Activated T-cell treated with anti-CD3 and anti-CD28 coated beads, Interleukin-2, amount 50 U/mL, for 4 hours (primary cell): ENCODE measurements at places on chromosomes 11 and 22.

- DNase-seq = no peak
Measured at GRCh38 chr11:64989416-64989815, 7.4 kb downstream of the BATF2 start.

DNA sequence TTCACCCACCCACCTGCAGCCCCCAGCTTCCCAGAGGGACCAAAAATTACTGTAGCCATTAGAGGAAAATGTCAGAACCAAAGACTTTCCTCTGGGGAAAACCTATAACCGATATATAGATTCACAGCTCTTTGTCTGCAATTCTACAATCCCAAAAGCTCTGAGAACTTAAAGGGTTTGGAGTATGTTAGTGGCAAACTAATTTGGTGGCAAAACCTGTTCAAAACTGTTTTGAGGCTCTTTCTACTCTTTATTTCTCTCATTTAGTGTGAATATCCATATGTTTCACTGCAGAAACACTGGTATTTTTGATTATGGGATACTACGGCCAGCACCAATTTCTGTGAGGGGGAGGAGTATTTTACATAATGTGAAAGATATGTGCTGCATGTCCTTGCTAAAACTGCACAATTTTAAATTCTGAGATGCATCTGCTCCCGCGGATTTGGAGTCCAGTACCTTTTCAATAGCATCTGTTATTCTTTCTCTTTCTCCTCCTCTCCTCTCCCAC, 87.5 kb upstream of the MTNR1B start:
- DNase-seq = no peak

DNA sequence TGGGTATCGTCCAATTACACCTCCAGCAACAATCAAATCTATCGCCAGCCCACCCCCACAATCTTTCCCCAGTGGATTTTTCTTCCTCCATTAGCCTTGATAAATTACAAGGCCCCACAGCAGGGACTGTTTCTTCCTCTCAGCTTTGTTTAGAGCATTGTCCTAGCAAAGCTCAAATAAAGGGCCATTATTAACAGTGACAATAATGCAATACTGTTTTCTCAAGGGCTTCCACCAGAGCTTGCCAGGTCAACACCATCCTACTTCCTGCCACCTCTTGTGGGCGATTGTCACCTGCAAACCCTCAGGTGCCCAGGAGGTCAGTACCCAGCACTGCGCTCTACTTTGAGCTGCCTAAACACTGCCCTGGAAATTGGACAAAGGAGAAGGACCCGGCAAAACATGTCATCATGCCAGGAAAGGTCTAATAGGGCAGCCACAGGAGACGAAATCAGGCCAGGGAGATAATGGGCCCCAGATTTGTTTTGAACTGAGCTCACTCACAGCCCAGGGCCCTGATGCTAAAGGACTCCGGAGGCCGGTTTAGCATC, 95.2 kb downstream of the ABTB2 start:
- no peak for DNase-seq

GRCh38 chr11:94814272-94814976, 46.3 kb downstream of the AMOTL1 start:
- no peak for DNase-seq

DNA sequence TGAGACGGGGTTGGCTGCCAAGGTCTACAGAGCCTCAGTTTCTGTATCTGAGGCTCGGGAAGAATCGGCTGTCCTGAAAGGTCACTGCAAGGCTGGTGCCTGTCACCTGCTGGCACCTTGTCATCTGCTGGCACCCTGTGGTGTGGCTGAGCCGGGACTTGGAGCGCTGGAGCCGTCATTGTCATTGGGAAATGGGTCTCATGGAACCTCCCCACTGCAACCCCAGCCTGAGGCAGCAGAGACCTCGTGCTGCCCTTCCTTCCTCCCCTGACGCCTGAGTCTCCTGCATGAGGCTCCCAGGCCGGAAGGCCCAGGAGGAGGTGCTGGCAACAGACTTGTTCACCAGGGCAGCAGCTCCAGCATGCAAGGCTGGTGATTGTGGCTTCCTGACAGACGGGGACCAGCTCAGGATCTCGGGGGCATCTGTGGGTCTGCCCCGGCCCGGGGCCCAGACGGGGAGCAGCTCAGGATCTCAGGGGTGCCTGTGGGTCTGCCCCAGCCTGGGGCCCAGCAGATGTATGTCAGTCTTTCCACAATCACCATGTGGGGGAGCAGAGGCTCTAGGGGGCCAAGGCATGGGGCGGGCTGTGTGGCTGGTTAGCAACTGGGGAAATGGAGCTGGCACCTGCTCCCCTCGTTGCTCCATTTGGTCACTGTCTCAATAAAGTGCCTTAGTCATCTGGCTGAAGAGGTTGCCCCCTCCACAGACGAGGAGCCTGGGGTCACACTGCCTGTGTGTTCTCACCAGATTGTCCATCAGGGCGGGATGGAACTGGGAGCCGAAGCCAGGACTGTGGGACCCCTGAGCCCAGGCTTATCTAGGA, 668.7 kb downstream of the BRD1 start:
- no peak for DNase-seq

DNA sequence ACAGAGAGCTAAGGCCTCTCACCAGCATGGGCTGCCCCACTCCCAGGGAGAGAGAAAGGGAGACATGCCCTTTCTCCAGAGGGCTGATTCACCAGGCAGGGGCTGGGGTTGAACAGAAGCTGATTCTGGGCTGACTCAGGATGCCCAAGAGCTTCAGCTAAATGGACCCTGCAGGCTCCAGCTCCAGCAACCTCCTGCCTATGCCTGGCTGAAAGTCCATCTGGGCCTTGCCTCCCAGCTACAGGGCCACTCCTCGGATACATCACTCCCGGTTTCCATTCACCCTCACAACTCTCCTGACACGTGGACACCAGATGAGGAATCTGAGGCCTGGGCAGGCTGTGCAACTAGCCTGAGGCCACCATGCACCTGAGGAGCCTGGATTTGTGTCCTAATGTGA, 215.5 kb downstream of the BUD13 start:
- DNase-seq = no peak

GRCh38 chr11:95154514-95154913, 64.9 kb downstream of the ENDOD1 start:
- DNase-seq = peak; percentile 58

DNA sequence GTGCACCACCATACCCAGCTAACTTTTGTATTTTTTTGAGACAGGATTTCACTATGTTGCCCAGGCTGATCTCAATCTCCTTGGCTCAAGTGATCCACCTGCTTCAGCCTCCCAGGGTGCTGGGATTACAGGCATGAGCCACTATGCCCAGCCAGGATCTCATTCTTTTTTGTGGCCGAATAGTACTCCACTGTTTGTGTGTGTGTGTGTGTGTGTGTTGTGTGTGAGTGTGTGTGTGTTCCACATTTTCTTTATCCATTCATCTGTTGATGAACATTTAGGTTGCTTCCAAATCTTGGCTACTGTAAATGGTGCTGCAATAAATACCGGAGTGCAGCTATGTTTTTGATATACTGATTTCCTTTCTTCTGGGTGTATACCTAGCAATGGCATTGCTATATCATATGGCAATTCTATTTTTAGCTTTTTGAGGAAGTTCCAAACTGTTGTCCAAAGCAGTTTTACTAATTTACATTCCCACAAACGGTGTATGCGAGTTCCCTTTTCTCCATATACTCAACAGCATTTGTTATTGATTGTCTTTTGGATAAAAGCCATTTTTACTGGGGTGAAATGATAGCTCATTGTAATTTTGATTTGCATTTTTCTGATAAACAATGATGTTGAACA, 105.4 kb downstream of the TTC28 start:
- no peak for DNase-seq

DNA sequence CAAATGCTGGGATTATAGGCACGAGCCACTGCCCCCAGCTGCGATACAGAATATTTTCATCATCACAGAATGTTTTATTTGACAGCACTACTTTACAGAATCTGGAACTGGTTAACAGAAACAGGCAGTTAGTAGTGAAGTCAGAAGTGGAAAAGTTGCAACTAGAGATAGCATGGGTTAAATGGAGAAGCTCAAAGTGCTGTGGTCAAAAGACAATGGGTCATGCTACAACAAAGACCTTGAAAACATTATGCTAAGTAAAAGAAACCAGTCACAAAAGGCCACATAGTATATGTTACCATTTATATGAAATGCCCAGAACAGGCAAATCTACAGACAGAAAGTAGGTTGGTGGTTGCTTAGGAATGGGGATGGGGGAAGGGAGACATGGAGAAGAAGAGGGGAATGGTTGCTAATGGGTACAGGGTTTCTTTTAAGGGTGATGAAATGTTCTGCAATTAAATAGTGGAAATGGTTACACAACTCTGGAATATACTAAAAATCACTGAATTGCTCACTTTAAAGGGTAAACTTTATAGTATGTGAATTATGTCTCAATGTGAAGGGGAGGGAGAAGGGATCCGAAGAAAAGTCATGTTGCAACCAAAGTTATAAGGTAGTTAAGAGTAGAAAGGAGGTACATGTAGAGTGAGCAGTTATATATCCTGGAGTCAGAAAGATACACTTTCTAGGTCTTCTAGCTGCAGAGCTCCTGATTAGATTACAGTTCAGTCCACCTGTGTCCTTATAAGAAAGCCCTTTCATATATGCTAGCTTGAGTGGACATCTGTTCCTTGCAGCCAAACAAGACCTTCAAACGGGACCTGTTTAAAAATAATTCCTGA, 46.3 kb upstream of the RAPSN start:
- DNase-seq = no peak

GRCh38 chr11:122101625-122102291, 14.3 kb downstream of the BLID start:
- DNase-seq = no peak

GRCh38 chr22:47173535-47174021, 411.1 kb downstream of the TBC1D22A start:
- peak; percentile 2 for DNase-seq

- DNase-seq = no peak
Measured at GRCh38 chr22:33327348-33327860, 269.2 kb upstream of the SYN3 start.

DNA sequence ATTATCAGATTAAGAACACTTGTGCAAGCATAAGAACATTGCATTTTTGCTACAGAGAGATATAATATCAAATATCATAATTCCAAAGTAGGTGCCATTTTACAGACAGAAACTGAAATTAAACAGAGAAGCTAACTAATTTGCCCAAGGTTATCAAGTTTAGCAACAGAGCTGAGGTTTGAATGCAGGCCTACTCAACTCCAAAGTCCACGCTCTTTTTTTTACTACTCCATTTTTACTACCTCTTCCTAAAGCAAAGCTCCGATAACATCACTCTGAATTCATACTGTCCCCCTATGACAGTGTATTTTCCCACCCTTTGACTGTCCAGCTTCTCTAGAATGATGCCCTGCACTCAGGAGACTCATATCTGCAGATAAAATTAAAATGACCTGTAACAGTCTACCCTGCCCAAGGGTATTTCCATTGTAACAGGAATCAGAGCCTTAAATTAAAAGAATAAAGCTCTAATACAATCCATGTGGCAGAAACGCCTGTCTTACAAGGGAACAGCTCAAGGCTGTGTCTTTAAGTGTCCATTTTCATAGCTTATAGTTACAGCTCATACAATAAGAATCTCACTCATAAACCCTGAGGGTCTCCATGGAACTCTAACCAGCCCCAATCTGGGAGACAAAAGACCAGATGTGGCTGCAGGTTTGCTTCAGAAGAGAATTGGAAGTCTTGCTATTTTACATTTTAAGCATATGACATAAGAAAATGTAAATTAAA, 36.8 kb downstream of the ALG9 start:
- no peak for DNase-seq

DNA sequence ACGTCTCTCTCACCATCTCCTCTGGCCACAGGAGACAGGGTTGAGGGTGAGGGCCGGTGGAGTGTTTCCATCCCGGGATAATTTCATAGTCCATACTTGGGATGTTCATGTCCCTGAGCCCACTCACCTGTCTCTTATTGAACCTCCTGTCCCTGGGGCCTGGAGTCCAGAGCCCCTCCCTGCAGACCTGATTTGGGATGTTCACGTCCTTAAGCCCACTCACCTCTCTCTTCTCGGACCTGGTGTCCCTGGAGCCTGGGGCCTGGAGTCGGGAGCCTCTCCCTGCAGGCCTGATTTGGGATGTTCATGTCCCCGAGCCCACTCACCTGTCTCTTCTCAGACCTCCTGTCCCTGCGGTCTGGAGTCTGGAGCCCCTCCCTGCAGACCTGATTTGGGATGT, 868.2 kb downstream of the BRD1 start:
- no peak for DNase-seq

GRCh38 chr11:100908746-100909145, 220.9 kb downstream of the PGR start:
- DNase-seq = no peak

- DNase-seq = no peak
Measured at GRCh38 chr22:25668437-25668836, 73.6 kb upstream of the MYO18B start.

- peak; percentile 50 for DNase-seq
Measured at GRCh38 chr22:50548040-50548920, 2.6 kb downstream of the KLHDC7B start.

GRCh38 chr11:114623720-114624119, 28.1 kb upstream of the NXPE4 start:
- no peak for DNase-seq

GRCh38 chr11:27319072-27319471, 43.9 kb downstream of the CCDC34 start:
- no peak for DNase-seq

DNA sequence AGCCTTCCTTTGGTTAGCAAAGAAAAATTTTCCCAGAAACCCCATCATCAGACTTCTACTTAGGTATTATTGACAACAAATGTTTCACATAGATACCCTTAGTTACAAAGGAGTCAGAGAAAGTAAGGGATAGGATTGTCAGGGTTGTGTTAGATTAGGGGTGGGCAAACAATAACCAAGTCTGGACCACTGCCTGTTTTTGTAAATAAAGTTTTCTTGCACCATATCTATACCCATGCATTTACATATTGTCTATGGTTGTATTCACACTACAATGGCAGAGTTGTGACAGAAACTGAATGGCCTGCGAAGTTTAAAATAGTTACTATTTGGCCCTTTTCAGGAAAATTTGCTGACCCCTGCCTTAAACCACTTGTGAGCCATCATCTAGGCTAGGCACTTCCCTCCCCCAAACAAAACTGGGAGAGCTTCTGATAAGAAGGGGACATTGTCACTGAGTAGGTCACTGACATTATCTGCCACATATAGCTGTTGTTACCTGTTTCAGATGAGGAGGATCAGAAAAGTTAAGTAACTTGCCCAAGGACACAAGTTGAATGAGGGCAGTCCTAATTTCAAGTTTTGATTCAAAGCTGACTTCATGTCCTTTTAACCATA, 40.7 kb upstream of the TMEM135 start:
- DNase-seq = no peak

GRCh38 chr11:2987881-2988861, 4.0 kb downstream of the NAP1L4 start:
- DNase-seq = peak; percentile 31

DNA sequence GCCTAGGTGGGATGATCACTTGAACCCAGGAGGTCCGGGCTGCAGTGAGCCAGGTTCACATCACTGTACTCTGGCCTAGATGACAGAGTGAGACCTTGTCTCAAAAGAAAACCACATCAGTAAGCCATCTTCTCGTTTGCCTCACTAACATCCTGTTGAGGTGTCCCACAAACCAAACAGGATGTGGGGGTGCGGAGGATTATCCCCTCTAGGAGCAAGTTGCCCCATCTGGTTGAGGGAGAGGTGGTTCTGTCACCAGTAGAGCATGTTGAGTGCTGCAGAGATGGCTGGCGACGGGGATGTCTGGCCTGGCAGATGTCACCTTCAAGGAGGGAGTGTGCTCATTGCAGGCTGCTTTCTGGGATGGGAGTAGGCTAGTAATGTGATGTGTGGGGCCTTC, 72.4 kb downstream of the ZNRF3 start:
- DNase-seq = peak; percentile 64

- no peak for DNase-seq
Measured at GRCh38 chr11:134785660-134786284, 373.7 kb upstream of the B3GAT1 start.
